ENCODE measurements at places on chromosomes 5 and 9. TPM values are rescaled to one million over a fixed set of nuclear protein-coding genes. Genes with fewer than 3 reads are reported as not detected.

DNA sequence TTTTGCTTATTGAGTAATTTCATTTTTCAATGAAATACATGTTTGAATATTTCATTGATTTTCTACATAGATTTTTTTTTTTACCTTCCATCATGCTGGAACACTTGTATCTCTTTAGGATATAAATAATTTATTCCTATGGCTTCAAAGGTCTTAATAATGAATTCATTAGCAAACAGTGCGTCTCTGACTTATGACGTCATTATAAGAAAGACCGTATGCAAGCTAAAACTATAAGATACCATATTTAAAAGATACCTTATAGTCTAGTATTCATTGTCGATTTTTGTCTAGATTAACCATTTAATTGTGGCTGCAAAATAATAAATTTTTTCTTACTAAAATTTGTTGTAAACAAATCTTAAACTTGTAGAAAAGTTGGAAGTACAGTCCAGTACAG, 187.7 kb upstream of the CHD1 start:
- no peak for DNase-seq

GRCh38 chr9:136197084-136197875, 7.6 kb downstream of the LHX3 start:
- no peak for DNase-seq

GRCh38 chr5:165076686-165077085, 1571.3 kb downstream of the MAT2B start:
- no peak for DNase-seq

SNCAIP gene
- total RNA-seq: 6.5 TPM

DNA sequence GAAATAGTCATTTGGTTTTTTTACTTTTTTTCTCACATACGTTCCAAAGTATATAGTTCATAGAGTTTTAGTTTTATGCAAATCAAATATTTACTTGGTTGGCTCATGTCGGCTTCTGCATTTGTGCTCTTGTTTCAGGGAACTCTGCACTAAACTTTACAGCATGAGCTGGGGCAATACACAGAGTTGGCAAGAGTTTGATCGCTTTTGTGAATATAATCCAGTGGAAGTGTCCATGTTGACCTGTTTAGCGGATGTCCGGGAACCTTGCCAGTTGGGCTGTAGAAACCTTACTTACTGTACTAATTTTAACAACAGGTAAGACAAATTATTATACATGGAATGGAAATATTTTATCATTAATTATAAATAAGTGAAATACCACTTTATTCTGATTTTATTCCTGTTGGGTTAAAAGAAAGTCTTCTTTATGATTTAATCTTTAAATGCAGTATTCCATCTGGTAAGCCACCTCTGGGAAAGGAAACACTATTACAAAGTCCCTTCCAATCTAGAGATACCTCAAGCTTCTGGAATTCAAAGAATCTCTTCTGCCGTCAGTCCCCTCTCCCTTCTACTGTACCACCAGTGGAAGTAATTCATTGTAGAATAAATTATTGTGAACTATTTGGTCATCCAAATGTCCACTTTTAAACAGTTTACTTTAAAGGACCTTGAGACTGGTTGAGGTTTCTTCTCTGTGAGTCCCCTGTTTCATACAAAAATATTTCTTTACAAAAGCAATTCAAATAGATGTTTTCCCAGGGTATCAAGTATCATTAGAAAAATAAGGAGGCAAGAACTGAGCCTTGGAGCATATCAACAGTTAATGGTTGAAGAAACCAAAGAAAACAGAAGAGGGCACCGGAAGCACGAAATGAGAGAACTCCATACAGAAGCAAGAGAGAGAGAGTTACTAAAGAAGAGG, 45.2 kb upstream of the GLIPR2 start:
- DNase-seq: no peak

GNA14 gene
- 0.42 TPM for total RNA-seq

SLC4A9 gene
- total RNA-seq: not detected

SLC6A19 gene
- total RNA-seq: not detected

DNA sequence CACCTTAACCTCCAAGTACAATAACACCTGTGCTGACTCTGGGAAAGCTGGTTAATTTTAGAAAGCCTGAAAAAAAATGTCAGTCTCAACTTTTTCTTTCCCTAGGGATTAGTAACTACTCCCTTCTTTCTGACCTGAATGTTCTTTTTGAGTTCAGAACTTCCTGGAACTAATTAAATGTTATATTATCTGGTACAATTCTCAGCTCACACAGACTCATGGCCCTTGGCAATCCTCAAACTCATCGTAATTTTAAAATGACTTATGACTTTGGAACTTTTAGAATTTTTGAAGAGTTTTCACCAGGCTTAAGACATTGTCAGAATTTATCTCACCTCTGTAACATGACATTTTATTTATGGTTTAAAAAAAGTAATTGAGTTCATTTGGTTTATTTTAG, 315.0 kb downstream of the FER start:
- DNase-seq: no peak

GRCh38 chr9:4596165-4596922, 65.8 kb upstream of the PLPP6 start:
- no peak for DNase-seq

SPATA31E1 gene
- not detected for total RNA-seq

GRCh38 chr9:128409978-128410377, 10.7 kb upstream of the CERCAM start:
- DNase-seq: no peak

GRCh38 chr9:6302417-6302816, 25.8 kb upstream of the TPD52L3 start:
- no peak for DNase-seq

GRCh38 chr9:132627106-132627505, 42.7 kb downstream of the DDX31 start:
- DNase-seq: no peak

RAI14 gene
- total RNA-seq: 24.8 TPM

CDKN2A gene
- total RNA-seq: not detected

- DNase-seq: no peak
Observed at GRCh38 chr9:9874270-9874669, 738.5 kb downstream of the PTPRD start.

- DNase-seq: no peak
Observed at GRCh38 chr5:106759581-106759980, 911.2 kb downstream of the EFNA5 start.

DNA sequence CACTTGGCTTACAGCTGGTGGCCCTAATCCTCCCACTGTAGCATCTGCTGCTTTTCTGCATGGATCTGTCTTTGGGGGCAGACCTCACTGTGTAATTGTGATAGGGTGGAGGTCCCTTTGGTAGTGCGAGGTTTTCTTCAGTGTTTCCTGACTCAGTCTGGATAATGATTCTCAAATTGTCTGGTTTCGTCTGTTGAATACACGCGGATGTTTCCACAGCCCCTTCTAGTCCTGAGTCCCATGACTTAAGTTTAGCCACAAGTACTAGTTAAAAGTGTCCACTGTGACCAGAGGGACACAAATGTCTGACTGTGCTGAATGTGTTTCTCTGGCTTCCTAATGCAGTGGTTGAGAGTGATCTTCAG, 70.5 kb downstream of the LMNB1 start:
- DNase-seq: no peak

- no peak for DNase-seq
Observed at GRCh38 chr9:2085716-2086115, 70.6 kb downstream of the SMARCA2 start.

- DNase-seq: no peak
Observed at GRCh38 chr5:59988396-59988795, 94.9 kb upstream of the PDE4D start.

MORN5 gene
- not detected for total RNA-seq

DNA sequence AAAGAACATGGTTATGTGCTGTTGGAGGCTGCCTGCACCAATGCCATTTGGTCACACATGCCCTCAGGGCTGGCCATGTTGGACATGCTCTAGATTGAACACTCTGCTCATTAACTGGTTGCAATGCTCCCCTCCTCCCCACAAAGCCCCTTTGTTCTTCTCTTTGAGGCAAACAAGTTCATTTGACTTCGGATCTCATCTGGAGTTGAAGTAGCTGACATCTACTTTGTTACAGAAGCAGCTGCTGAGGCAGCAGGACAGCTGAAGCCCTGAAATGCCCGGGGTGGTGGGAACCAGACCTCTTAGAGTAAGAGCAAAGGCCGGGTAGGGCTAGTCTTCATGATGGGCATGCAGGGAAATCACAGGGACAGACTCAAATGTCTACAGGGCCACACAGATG, 123.5 kb downstream of the APBA1 start:
- DNase-seq: no peak

DNA sequence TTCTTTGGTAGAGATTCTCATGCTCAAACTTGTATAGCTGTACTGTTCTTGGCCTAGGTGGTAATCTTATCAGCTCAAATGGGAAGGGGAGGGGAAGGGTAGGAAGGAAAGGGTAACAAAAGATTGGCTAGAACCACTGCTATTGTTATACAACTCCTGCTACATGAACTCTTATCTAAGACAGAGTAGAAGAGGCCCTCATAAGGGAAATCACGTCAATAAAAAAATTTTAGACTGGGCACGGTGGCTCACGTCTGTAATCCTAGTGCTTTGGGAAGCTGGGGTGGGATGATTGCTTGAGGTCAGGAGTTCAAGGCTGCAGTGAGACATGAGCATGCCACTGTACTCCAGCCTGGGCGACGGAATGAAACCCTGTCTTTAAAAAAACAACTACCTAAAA, 15.9 kb downstream of the STOM start:
- DNase-seq: no peak

DNA sequence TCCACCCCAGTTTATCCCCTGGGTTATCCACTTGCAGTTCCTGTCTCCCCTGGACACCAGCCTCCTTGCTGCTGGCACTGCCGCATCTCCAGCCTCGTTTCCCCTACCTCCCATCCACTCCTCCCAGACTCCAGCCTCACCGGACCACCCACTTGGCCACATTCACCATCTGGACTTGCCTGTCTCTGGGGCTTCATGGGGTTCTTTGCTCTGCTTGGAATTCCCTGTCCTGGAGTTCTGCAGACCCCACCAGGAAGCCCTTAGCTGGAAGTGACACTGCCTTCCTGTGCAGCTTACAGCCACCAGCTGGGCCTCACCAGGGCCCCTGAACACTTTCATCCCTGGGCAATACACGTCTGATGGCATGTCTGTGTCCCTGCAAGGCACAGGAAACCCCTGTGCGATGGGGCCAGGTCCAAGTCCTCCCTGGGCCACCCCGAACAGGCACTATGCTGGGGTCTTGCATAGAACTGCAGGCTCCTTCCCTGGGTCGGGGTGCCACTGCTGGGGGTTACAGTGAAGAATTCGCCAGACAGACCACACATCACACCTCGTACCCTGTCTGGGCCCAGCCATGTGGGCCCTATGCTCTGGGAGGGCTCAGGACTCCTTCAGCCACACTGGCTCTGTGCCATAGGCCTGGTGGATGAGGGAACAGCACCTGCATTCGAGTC, 3.0 kb downstream of the FLT4 start:
- DNase-seq: no peak

GRCh38 chr5:318341-318897, 3.1 kb upstream of the AHRR start:
- DNase-seq: no peak

FBP2 gene
- not detected for total RNA-seq

DNA sequence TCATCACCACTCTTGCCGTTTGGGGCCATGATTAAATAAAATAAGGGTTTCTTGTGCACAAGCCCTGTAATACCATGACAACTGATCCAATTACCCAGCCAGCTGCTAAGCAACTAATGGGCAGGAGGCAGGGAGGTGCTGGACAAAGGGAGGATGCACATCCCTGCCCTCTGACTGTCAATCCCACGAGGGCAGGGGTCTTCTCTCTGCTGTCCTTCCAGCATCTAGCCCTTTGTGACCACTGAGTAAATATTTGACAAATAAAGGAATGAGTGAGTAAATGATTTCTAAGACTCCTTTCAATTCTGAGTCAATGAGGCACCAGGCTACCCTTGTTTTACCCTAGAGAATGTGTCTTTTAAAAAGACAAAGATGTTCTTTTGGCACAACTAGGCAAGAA, 247.1 kb downstream of the SYK start:
- peak; percentile 21 for DNase-seq

- no peak for DNase-seq
Observed at GRCh38 chr9:133510926-133511505, 13.7 kb downstream of the MYMK start.

LIFR gene
- 18.7 TPM for total RNA-seq

- no peak for DNase-seq
Observed at GRCh38 chr5:172334196-172334595, 50.6 kb upstream of the UBTD2 start.

SPACA9 gene
- total RNA-seq: 8.7 TPM

DNA sequence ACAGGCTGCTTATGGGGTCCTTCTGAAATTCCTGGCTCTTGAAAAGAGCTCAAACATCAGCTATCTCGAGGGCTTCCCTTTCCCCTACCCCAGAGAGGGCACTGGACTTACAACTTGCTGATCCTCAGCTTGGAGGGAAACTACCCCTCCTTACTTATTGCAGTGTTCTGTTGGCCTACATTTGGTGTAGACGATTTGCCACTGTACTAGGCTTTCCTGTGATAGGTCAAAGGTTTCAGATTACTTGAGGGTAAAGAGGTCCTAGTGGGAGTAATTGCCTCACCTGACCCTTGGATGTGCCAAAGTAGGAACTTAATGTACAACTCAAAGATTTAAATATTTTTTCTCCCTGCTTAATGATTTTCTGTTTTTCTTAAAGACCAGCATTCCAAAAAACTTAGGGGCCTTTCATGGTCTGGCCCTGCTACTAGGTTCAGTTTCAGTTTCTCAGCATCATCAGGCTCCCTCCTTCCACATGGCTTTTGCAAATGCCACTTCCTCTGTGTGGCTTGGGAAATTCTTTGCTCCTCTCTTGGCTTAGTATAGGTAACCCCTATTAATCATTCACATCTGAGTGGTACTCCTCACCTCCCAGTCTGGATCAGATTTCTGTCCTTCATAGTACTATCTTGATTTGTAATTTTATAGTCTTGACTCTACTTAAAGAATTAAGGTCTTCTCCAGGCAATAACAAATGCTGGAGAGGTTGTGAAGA, 32.4 kb downstream of the CYSTM1 start:
- no peak for DNase-seq

DNA sequence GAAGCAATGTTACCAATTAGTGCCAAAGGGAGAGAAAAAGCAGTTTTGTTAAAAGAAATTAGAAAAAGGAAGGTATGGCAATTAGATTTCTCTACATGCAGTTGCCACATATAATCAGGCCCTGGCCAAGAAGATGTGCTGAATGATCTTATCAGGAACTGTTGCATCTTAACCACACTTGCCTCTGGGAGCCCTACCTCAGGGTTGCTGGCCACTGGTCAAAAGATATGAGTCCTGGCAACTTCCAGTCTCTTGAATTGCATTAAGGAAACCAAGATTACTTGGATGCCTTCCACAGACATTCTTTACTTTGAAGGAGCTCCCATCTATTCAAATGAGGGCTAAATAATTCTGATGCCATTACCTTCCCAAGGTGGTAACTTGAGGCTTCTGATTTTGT, 60.4 kb downstream of the TNC start:
- DNase-seq: no peak

DNA sequence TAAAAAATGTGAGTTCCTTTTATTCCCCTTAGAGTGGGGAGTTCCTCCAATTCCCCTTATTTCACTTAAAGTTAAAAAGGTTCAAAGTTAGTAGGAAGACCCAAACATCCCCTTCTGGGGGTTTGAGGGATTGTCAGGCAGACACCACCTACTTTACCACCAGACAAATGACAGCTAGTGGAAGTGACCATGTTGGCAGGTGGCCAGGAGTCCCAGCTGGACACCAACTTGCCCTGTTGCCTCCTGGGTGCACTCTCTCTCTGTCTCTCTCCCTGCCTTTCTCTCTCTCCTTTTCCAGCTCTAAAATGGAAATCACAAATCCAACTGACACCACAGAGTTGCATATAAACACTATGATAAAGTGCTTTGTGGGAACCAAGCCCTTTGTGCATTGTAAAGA, 307.7 kb upstream of the TLE4 start:
- no peak for DNase-seq

GRCh38 chr9:7819984-7820383, 20.4 kb upstream of the DMAC1 start:
- no peak for DNase-seq

GRIN3A gene
- 0.21 TPM for total RNA-seq

CCL27 gene
- 256 TPM for total RNA-seq

Data from suprapubic skin (tissue), 4 donors.